ENCODE measurements at places on chromosomes 12 and 14. TPM values are rescaled to one million over a fixed set of nuclear protein-coding genes. Genes with fewer than 3 reads are reported as not detected.
A peak's percentile ranks its signal among the peaks of the same experiment; 100 is the strongest.

- H3K4me1 ChIP-seq = peaks cover 4% of the 10 kb centered on the region
- no peaks in the 10 kb centered on the region for H3K27me3 ChIP-seq
- peaks cover 94% of the 10 kb centered on the region for H3K36me3 ChIP-seq
- H3K4me3 ChIP-seq = no peak overlapping the region
- DNase-seq = no peak
Measured at GRCh38 chr12:48671231-48671856, 10.7 kb downstream of the KANSL2 start.

DNA sequence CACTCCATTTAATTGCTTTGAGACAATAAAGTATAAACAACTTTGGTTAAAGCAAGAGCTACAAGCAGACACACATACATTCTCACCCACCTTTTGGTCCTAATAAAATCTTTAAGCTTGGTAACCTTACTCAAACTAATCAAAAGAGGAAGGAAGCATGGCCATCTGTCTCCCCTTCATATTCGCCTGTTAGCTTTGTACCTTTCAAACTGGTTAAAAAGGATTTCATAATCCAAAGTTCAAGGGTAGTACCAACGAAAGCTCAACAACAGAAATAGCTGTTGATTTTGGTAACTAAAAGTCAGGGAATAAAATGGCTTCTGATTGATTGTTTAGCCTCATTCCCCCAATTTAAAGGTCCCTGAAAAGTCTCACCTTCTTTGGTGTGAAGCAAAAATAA lies 456.9 kb downstream of the BCAT1 start:
- no peak overlapping the region for H3K4me3 ChIP-seq
- no peak for DNase-seq
- no peaks in the 10 kb centered on the region for H3K36me3 ChIP-seq
- no peaks in the 10 kb centered on the region for H3K27me3 ChIP-seq
- no peak overlapping the region for H3K27ac ChIP-seq

DNA sequence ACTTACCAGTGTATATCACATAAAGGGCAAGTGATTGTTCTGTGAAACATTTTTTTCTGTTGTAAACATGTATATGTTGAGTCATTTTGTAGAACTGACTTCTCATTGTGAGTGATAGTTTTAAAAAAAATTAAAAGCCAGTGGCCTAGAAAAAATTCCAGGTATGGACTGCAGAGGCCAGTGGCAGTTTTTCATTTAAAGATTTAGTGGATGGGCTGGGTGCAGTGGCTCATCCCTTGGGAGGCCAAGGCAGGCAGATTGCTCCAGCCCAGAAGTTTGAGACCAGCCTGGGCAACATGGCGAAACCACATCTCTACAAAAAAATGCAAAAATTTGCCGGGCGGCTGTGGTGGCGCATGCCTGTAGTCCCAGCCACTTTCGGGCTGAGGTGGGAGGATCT lies 84.7 kb upstream of the MDM1 start:
- DNase-seq = no peak
- no peaks in the 10 kb centered on the region for H3K36me3 ChIP-seq
- H3K4me1 ChIP-seq = peaks cover 14% of the 10 kb centered on the region
- no peak overlapping the region for H3K27ac ChIP-seq
- no peaks in the 10 kb centered on the region for H3K27me3 ChIP-seq

DNA sequence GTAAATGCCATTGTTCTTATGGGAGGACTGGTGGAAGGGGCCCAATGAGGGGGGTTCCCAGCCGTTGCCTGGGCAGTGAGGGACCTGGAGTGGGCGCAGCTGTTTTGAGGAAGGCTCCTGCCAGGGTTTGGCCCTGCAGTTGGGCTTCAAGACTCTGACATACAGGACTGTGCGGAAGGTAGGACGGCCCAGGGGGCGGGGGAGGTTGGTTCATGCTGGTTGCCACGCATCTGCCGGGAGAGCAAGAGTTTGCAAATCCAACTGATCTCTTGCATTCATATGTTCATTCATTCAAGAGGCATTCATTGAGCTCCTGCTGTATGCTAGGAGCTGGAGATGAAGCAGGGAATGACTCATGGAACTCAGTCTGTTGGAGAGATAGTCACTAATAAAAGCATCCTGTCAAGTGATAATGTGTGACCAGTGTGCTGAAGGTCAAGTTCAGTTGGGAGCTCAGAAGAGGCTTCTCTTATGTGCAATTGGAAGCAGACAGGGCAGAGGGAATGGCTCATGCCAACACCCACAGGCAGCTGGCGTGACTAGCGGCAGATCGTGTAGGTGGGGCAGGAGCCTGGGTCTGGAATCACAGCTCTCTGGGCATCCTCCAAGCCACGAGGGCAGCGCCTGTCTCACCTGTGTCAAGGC lies 7.8 kb downstream of the SH2B3 start:
- no peak overlapping the region for H3K4me3 ChIP-seq
- H3K4me1 ChIP-seq = peaks cover 62% of the 10 kb centered on the region
- no peaks in the 10 kb centered on the region for H3K27me3 ChIP-seq
- peaks cover 38% of the 10 kb centered on the region for H3K36me3 ChIP-seq
- H3K27ac ChIP-seq = peak overlapping the region; percentile 34
- no peak for DNase-seq

GRCh38 chr14:36824854-36825253 lies 163.2 kb downstream of the PAX9 start:
- DNase-seq = no peak
- H3K36me3 ChIP-seq = no peaks in the 10 kb centered on the region
- no peaks in the 10 kb centered on the region for H3K27me3 ChIP-seq
- H3K4me3 ChIP-seq = no peak overlapping the region
- H3K4me1 ChIP-seq = no peaks in the 10 kb centered on the region
- H3K27ac ChIP-seq = no peak overlapping the region

DNA sequence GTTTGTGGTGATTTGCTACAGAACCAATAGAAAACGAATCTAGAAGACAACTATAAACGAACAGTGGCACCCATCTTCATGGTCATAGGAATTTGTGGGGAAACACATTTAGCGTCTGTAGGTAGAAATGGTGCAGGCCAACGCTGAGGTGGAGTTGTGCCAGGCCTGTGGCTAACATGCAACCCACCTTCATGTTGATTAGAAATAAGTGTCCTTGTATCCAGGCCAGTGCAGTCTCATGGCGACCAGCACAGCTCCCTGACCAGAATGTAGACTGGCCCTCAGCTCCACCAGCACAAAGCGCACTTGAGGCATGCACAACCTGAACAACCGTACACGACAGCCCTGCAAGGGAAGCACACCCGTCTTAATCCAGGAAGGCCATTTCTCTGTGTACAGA lies 187.0 kb downstream of the TMEM132D start:
- no peaks in the 10 kb centered on the region for H3K4me1 ChIP-seq
- H3K4me3 ChIP-seq = no peak overlapping the region
- no peak overlapping the region for H3K27ac ChIP-seq
- no peak for DNase-seq
- no peaks in the 10 kb centered on the region for H3K27me3 ChIP-seq

GRCh38 chr14:98393527-98393926 lies 878.5 kb downstream of the BCL11B start:
- H3K27ac ChIP-seq = no peak overlapping the region
- H3K4me1 ChIP-seq = no peaks in the 10 kb centered on the region
- no peak overlapping the region for H3K4me3 ChIP-seq

DNA sequence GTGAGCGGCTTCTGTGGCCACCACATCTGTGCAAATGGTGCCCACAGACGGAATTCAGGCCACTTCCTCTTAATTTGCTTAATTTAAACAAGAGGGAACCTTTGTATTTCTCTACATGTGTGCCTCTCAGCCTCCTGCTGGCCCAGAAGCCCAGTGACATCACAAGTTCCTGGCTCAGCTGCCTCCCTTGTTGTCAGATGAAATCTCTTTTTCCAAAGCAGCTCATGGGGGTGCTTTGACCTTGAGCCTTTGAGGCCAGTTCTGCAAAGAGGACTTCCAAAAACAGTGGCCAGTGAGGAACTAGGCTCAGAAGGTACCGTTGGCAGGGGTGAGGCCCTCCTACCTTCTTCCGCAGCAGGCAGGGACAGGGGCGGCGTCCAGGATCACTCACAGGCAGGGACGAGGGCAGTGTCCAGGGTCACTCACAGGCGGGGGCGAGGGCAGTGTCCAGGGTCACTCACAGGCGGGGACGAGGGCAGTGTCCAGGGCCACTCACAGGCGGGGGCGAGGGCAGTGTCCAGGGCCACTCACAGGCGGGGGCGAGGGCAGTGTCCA lies 35.0 kb upstream of the GALNT9 start:
- no peaks in the 10 kb centered on the region for H3K36me3 ChIP-seq
- H3K27ac ChIP-seq = no peak overlapping the region
- H3K4me1 ChIP-seq = no peaks in the 10 kb centered on the region
- H3K27me3 ChIP-seq = no peaks in the 10 kb centered on the region

- no peaks in the 10 kb centered on the region for H3K27me3 ChIP-seq
- DNase-seq = no peak
- H3K4me1 ChIP-seq = peaks cover 55% of the 10 kb centered on the region
- H3K4me3 ChIP-seq = no peak overlapping the region
- H3K27ac ChIP-seq = no peak overlapping the region
Measured at GRCh38 chr12:116539905-116540482, 19.2 kb upstream of the MAP1LC3B2 start.

- H3K36me3 ChIP-seq = peaks cover 91% of the 10 kb centered on the region
- H3K4me3 ChIP-seq = no peak overlapping the region
- no peaks in the 10 kb centered on the region for H3K27me3 ChIP-seq
- DNase-seq = no peak
- no peak overlapping the region for H3K27ac ChIP-seq
- no peaks in the 10 kb centered on the region for H3K4me1 ChIP-seq
Measured at GRCh38 chr14:102020058-102020971, 55.9 kb downstream of the DYNC1H1 start.

- no peak overlapping the region for H3K27ac ChIP-seq
- H3K36me3 ChIP-seq = peaks cover 89% of the 10 kb centered on the region
- H3K27me3 ChIP-seq = no peaks in the 10 kb centered on the region
Measured at GRCh38 chr14:102969060-102969791, 46.8 kb downstream of the AMN start.

GRCh38 chr14:98951521-98952152 lies 320.4 kb downstream of the BCL11B start:
- H3K4me3 ChIP-seq = no peak overlapping the region
- no peaks in the 10 kb centered on the region for H3K27me3 ChIP-seq
- H3K36me3 ChIP-seq = no peaks in the 10 kb centered on the region
- DNase-seq = peak; percentile 22

DNA sequence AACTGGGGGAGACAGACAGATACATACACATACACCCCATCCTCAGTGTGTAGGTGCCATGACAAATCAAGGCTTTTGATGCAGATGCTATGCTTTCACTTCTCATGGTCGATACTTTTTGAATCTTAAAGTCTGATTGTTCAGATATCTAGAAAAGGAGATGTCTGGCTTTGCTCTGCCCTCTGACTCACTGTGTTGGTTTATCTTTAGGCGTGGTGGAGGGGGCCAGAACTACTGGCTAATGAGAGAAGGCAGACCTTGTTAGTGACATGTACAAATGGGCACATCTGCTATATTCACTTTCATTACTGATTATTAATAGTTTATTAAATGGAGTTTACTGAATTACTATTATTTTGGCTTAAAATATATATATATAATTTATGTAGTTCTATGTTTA lies 444.3 kb upstream of the RGS6 start:
- H3K36me3 ChIP-seq = no peaks in the 10 kb centered on the region
- peaks cover 22% of the 10 kb centered on the region for H3K4me1 ChIP-seq
- H3K27ac ChIP-seq = no peak overlapping the region
- no peaks in the 10 kb centered on the region for H3K27me3 ChIP-seq
- no peak overlapping the region for H3K4me3 ChIP-seq

GRCh38 chr14:96442355-96442754 lies 50.4 kb downstream of the AK7 start:
- H3K36me3 ChIP-seq = no peaks in the 10 kb centered on the region
- no peak overlapping the region for H3K4me3 ChIP-seq
- no peaks in the 10 kb centered on the region for H3K4me1 ChIP-seq
- H3K27me3 ChIP-seq = 0 out of 2 replicates have a peak, but pooled peaks cover 3% of the 10 kb centered on the region
- H3K27ac ChIP-seq = no peak overlapping the region

DNA sequence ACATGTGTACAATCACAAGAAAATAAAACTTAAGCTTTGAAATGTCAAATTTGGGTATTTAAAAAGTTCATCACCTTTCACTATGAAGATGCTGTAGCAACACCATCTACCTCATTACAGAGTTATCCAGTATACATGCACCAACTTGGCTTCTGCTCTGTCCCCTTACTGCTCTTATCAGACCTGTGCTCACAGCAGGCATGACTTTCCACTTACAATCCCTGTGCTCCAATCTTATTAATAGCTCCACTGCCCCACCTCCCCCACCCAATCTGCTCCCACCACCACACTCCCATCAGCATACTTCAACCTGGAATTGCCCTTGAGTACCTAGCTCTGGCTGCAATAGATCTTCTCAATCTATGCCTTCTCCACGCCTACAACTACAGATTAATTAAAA lies 13.3 kb downstream of the GALC start:
- H3K27me3 ChIP-seq = no peaks in the 10 kb centered on the region
- DNase-seq = no peak
- no peaks in the 10 kb centered on the region for H3K4me1 ChIP-seq
- H3K4me3 ChIP-seq = no peak overlapping the region
- no peaks in the 10 kb centered on the region for H3K36me3 ChIP-seq

DNA sequence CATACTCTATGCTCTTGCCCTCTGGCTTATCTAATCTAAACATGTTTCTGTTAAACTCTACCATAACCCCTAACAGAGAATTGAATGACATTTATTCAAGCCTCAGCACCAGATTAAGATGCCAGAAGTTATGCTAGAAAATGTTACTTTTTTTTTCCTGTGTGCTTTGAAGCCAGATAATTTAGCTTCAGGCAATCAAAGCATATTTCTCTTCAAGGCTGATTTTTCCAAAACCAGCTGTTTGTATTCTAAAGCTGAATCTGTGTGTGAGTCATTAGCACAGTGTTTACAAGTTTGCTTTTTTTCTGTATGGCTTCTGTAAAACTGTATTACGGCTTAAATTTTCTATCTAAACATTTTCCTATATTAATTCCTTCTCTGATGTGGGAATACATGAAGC lies 326.1 kb downstream of the FSCB start:
- H3K4me3 ChIP-seq = no peak overlapping the region
- no peaks in the 10 kb centered on the region for H3K27me3 ChIP-seq
- H3K36me3 ChIP-seq = no peaks in the 10 kb centered on the region
- DNase-seq = no peak
- H3K4me1 ChIP-seq = no peaks in the 10 kb centered on the region

- H3K36me3 ChIP-seq = no peaks in the 10 kb centered on the region
- H3K4me1 ChIP-seq = no peaks in the 10 kb centered on the region
- no peak overlapping the region for H3K27ac ChIP-seq
- no peak for DNase-seq
- no peak overlapping the region for H3K4me3 ChIP-seq
Measured at GRCh38 chr14:39664646-39665045, 232.4 kb upstream of the FBXO33 start.

DNA sequence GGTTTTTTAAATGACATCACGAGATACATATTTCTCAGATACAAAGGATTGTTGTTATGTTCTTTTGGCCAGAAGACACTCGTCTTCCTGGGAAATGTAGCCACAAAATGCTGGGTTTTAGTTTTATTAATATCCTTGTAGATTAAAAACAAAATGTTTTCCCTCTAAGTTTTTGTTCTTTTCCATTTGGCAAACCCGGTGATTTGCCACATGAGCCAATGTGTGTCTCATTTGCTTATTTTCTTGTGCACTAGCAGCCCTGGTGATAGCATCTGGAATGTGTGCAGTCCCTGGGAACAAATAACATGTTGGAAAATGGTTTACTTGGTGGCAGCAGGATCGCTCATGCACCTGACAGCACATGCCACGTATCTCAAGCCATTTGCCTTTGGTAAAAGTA lies 61.0 kb downstream of the HMGA2 start:
- H3K27me3 ChIP-seq = 0 out of 2 replicates have a peak, but pooled peaks cover 4% of the 10 kb centered on the region
- H3K36me3 ChIP-seq = no peaks in the 10 kb centered on the region
- H3K4me1 ChIP-seq = peaks cover 36% of the 10 kb centered on the region
- no peak overlapping the region for H3K27ac ChIP-seq

Gene OTX2
- total RNA-seq = not detected

Gene BIN2
- total RNA-seq = 0.08 TPM

Gene TAS2R43
- 0.29 TPM for total RNA-seq

Gene DDN
- total RNA-seq = not detected

Gene SERPINA1
- 6.9 TPM for total RNA-seq

Gene STYX
- total RNA-seq = 7.2 TPM
